ENCODE measurements at places on chromosomes 12 and 14. TPM values are rescaled to one million over a fixed set of nuclear protein-coding genes. Genes with fewer than 3 reads are reported as not detected.

The ANO6 gene
- total RNA-seq, result 25.8 TPM

- peak; percentile 76 for DNase-seq
These were observed 7.0 kb downstream of the SYT1 start for GRCh38 chr12:78871566-78871965.

DNA sequence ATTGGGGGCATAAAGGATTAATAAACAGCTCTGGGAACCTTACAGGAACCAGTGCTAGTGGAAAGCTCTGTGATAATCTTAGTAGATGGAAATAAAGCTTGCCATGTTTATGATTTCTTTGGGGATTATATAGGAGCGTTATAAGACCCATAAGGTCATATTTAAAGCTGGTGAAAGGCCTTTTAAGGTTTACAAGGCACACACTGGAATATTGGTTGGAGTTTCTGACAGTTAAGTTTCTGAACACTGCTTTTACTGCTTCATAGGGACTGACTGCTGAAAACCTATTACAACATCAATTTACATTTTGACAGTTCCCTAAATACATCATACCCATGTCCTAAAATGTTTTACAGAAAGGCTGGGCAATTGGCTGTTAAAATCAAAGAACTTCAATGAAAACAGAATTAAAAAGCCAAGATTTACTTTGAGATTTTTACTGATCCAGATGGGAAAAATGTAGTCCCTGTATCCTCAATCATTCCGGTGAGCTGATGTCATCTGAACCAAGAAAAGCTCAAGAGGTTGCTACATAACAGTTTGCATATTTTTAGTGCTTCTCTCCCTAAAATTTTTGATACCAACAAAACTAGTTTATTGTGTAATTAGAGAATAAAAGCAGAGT is 153.7 kb upstream of the IGF1 start:
- no peak for DNase-seq

DNA sequence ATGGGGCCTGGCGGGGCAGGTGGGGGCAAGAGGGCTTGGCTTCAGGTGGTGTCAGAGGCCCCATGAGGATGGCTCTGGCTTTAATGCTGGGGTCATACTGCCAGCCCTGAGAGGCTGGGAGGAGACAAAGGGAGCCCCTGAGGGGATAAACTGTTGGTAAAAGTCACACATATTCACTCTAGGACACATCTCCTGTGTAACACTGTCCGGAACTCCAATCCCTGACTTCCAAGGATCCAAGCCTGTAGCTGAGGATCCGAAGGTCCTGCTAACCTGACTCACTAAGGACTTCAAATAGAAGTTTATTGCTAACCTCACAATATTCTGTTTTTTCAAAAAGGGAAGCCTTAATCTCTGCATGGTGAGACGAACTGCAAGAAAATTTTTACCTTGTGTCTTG is 39.2 kb upstream of the GPR68 start:
- no peak for DNase-seq

DNA sequence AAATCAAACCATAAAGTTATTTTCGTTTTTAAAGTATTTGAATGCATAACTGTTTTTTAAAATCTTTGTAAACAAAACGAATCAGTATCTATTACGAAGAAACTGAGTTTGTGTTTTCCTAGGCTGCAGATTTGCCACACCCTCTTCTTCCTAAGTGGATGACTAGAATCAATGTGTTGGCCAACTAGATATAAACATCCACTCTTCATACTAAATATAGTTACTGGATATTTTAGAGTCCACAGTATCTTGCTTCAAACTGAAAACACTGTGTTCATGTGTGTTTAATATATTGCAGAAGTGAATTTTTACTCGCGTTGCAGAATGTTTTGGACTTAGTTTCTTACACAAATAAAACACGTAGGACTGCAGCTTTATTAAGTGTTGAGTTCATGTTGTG is 63.2 kb downstream of the KLHL28 start:
- peak; percentile 4 for DNase-seq

The TMPRSS12 gene
- not detected for total RNA-seq

- no peak for DNase-seq
These were observed 21.3 kb downstream of the SPX start for GRCh38 chr12:21547437-21547836.

DNA sequence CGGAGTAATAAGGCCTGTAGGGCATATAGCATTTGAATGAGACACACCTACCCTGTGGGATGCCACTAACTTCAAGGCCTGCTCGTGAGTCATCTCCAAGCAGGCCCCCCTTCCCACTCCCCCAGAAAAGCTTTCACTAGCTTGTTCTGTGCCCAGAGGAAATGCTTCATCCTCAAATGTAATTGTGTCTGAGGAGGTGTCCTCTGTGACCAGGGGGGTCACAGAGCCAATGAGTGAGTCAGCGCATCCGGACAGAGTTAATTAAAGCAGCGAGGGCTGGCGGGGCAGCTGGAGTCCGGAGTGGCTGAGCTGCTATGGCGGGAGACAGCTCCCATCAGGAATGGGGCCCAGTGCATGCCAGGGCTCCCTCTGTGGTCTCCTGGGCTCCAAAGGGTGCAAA is 27.0 kb upstream of the ESRRB start:
- no peak for DNase-seq

- DNase-seq, result no peak
These were observed 65.4 kb downstream of the GLT1D1 start for GRCh38 chr12:128918481-128919260.

The PIANP gene
- total RNA-seq, result 4.4 TPM

- DNase-seq, result no peak
These were observed 49.9 kb downstream of the FUT8 start for GRCh38 chr14:65462411-65462810.

DNA sequence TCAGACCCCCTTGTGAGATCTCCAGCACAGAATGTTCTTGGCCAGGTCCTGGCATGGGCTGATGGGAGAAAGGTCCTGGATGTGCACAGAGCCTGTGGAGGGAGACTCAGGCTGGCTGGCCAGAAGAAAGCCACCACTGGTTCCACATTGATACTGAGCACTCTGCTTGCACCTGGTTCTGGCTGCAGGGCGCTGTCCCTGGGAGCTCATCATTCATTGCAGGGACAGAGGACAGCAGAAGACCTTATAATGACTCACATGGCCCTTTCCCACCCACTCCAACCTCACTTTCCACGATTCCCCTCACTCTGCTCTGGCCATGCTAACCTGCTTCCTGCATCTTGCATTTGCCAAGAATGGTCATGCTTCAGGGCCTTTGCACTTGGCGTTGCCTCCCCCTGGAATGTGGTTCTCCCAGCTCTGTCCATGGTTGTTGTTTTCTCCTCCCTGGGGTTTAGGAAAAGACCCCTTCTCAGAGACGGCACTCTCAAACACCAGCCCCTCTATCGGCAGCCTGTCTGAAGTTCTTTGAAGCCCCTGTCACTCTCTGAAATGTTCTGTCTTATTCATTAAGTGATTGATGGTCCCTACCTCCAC is 10.3 kb downstream of the KRT7 start:
- no peak for DNase-seq

- no peak for DNase-seq
These were observed 8.4 kb downstream of the TRMT61A start for GRCh38 chr14:103537175-103537990.

The GPRC5A gene
- 22.8 TPM for total RNA-seq

DNA sequence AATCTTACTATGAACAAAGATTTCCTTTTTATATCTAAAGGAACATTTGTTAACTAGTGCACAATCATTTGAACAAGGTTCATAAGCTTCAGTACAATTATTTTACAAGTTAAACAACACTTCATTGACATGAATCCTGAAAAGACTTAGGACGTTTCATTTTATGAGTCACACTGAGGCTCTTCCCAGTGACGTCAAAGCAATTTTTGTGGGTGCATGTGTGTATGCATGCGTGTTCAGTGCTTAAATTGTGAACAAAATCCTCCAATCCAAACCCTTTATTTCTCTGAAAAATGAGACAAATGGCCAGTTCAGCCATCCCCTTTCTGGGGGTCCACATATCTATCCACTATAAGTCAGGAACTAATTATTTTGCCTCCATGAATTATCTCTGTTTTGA is 2.9 kb downstream of the LMNTD1 start:
- DNase-seq, result no peak

The ACAD10 gene
- total RNA-seq, result 39.2 TPM

- no peak for DNase-seq
These were observed 780.5 kb downstream of the NRXN3 start for GRCh38 chr14:78950649-78951048.

The AKAP3 gene
- 2.6 TPM for total RNA-seq

The SUSD6 gene
- total RNA-seq, result 1.5 TPM

The ZCRB1 gene
- 98.1 TPM for total RNA-seq

The RPL41 gene
- total RNA-seq, result 5,126 TPM

DNA sequence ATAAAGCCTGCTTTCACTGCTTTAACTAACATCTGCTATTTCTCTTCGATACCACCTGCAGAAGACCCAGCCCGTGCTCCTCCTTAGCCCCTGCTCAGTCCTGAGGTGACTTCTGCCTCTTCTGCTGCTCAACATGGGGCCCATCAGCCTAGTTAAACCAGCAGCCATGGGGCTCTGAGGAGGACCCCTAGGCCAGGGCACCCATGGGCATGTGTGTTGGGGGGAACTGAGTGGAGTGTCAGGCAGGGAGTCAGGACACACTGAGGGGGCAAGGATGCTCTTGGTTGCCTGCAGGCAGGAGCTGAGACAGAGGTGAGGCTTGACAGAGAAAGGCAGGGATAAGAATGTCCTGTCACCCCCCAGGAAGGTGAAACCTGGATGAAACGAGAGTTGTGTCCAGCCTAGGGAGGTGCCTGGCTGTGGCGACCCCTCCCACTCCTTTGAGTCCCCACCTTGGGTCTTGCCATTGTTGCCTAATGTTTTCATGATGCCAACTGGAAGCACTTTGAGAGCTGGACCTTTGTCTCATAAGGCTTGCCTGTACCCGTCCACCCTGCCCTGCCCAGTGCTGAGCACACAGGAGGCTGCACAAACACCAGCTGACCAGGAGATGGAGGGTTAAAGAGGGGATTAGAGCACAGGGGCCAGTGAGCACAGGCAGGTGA is 12.5 kb upstream of the RABGGTA start:
- no peak for DNase-seq

The PPM1A gene
- total RNA-seq, result 23.0 TPM

The CCDC175 gene
- total RNA-seq, result not detected

The PPM1H gene
- 42.6 TPM for total RNA-seq

The RNASE7 gene
- total RNA-seq, result not detected

- no peak for DNase-seq
These were observed 4.0 kb upstream of the KCNH3 start for GRCh38 chr12:49534731-49535278.

GRCh38 chr14:20855652-20856291 is 35.4 kb upstream of the RNASE3 start:
- DNase-seq, result peak; percentile 40

DNA sequence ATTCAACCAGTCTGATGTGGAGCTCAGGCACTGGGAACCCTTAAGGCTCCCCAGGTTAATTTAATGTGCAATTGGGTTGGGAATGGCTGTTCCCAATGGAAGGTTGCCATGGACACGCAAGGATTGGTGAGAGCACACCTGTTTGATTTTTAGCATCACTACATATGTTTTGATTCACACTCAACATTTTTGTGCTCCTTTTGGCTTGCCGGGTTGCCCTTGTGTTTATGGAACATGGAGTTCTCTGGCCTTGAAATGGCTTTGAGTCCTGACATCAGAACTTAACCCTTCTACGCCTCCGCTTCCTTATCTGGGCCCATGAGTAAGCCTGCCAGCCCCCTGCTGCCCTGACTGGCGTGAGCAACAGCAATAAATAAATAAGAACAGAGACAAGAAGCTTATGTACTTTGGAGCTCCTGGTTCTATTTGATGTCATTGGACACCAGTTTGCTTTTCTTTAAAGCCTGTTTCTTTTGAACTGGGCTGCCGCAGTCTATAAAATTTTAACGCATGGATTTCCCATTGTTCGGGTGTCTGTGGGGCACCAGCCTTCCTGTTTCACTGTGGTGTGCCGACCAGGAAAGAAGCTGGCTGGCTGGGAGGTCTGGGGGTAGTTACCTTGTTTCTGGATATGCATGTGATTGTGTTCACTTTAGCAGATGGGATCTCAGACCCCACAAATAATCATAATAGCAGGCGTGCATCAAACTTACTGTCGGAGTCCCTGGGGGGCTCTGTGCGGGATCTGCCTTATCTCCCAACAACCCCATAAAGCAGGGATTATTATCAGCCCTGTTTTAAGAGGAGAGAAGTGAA is 27.8 kb downstream of the TBX3 start:
- DNase-seq, result no peak

DNA sequence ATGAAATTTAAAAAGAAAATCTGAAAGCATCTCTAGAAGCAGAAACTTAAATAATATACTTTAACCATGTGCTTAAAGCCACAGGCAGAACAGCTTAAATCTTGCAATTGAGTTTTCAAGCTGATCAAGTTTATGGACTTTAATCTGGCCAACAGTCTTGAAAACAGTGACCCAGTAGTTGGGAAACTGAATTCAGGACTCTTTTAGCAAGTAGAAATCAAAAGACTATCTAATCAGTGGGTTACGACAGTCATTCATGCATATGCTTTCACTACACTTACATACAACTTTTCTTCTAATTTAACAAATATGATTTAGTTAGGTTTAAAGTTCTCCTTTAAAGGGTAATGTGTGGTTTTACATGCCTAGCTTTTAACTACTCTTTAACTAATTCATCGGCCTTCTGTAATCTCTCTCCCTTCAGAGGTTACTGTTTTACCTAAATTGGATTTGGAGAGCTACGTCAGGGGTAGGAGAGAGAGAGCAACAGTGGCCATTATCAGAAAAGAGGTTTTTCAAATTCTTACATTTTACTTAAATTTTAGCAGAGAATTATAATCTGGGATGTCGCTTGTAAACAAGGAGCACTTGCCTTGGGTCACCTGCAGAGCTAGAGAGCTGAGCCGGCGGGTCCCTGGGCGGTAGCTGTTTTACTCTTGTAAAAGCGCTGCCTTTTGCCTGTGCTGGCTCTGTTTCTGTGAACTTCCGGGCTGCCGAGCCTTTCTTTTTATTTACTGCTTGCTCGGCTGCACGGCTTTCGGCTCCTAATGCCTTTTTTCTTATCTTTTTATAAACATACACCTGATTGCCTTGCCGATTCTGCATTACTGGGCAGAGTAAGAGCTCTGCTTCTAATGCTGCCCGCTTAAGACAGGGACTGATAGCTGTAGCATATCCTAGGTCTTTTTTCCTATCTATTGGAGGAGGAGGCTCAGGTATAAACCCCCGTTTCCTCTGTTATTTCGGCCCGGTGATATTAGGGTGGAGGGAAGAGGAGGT is 17.4 kb upstream of the LYZ start:
- peak; percentile 45 for DNase-seq

DNA sequence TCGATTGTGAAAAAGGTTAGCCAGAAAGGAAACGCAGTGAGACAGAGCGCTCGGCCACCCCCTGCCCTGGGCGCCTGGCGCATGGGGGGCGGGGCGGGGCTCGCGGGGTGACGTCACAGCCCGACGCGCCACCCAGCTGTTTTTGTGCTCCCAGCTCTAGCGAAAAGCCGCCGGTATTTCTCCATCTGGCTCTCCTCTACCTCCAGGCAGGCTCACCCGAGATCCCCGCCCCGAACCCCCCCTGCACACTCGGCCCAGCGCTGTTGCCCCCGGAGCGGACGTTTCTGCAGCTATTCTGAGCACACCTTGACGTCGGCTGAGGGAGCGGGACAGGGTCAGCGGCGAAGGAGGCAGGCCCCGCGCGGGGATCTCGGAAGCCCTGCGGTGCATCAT is at the start of gene GABARAPL1:
TSS of gene GABARAPL1 (plus strand) at position 139 of the 393 bp plus-strand sequence. CDS start at position 392, 253 bp downstream.
- DNase-seq, result peak; percentile 80
